ENCODE measurements at places on chromosomes 13 and 19. TPM values are rescaled to one million over a fixed set of nuclear protein-coding genes. Genes with fewer than 3 reads are reported as not detected.

DNA sequence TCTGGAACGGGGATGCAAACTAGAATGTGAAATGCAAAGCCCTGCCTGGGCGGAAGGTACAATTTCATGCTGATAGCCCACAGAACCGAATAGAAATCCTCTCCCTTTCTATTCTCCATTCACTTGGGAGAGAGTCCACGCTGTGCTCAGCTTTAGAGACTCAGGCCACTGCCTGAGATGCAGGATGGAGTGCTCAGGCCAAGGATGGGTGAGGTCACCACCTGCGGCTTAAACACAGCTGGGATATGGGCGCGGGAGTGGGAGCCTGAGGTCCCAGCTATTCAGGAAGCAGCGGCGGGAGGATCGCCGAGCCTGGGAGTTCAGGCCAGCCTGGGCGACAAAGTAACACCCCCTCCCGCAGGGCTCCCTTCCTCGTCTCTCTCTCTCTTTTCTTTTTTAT lies 446 bp upstream of the ZNF83 start:
- peak; percentile 69 for DNase-seq

GRCh38 chr13:67148161-67148571 lies 82.0 kb downstream of the PCDH9 start:
- DNase-seq = peak; percentile 68

GRCh38 chr13:97912139-97912535 lies 41.3 kb upstream of the IPO5 start:
- no peak for DNase-seq

- no peak for DNase-seq
Measured at GRCh38 chr13:33547035-33547434, 261.5 kb upstream of the STARD13 start.

- peak; percentile 54 for DNase-seq
Measured at GRCh38 chr19:40357640-40358039, 9.1 kb downstream of the PLD3 start.

DNA sequence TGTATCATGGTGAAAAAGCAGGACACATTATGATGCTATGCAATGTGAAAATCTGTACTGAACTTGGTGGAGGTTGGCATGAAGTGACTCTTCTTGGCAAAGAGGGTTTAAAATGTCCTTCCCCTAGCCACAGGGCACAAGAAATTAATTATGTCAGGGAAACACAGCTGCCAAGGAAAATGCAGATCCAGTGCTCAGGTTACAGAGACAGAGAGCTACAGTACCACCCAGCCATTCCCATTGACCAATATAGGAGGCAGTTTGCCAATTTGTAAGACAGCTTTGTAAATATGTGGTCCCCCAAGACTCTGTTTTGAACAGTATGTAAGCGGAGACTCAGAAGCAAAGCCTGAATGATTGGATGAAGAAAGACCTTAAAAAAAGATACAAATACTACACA lies 69.4 kb upstream of the KLF12 start:
- peak; percentile 47 for DNase-seq

DNA sequence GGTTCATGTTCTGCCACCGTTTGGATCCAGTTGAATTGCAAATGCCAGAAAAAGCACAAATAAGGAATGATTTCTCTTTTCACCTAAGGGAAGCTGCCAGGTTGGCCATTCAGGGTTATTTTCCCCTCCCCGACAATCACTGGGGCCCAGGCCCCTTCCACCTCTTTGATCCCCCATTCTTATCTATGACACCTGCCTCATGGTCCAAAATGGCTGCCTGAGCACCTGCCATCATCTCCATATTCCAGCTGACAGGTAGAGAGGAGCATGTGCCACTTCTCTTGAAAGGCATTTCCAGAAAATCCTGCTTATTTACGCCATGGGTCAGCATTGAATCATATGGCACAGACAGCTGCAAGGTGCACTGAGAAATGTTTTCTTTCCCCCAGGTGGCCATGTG lies 15.7 kb downstream of the PTPRS start:
- no peak for DNase-seq

- DNase-seq = no peak
Measured at GRCh38 chr19:35928507-35928906, 7.7 kb upstream of the LRFN3 start.

DNA sequence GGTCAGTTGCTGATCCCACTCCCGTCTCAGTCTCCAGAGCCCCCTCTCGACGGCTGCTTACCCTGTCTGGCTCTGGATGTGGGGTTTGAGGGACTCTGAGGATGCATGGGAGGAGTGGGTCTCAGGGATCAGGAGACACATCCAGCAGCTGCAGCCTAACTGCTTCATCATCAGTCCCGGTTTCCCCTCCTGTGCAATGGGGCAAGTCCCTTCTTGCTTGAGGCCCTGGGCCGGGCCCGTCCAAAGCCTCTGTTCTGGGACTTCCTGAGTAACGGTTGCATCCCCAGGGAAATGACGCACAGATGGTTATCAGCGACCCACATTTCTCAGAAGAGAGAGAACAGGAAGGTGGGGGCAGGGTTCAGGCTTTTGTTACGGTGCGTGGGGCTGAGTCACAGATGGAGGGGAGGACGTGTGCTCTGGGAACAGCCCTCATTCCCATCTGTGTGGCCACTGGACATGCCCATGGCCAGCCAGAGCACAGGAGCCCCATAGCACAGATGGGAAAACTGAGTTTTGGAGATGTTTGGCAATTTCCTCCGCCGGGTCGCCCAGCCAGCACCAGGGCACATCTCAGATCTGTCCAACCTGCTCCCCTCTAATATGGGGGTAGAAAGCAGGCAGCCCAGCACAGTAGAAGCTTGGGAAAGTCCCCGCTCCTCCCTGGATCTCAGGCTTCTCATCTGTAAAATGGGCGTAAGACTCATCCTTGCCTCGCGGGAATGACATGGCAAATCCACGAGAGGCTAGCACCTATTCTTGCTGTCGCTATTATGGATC lies 19.3 kb downstream of the GNA15 start:
- peak; percentile 99 for DNase-seq

- DNase-seq = no peak
Measured at GRCh38 chr19:32129141-32129540, 216.3 kb upstream of the ZNF507 start.

DNA sequence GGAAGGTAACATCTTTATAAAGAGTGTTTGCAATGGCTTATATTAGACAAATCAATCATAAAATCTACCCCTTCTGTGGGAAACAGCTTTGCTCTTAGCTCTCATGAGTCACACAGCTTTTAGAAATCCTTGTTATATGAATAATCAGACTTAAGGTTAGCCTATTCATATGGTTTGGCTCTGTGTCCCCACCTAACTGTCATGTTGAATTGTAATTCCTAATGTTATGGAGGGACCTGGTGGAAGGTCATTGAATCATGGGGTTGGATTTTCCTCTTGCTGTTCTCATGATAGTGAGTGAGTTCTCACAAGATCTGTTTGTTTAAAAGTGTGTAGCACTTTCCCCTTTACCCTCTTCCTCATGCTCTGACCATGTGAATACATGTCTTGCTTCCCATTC lies 704.2 kb upstream of the KLHL1 start:
- peak; percentile 75 for DNase-seq

DNA sequence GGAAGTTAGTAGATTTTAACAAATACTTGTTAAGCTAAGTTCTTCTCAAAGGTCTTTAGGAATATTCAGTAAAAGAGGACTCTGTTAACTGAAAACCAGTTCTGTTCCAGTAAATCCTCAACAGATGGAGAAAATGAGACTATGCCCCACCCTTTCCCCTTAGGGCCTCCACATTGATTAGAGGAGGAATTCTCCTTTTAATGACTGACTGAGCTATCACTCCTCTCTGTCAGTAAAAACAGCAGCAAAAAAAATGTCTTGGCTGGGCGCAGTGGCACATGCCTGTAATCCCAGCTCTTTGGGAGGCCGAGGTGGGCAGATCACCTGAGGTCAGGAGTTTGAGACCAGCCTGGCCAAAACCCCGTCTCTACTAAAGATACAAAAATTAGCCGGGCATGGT lies 50.1 kb downstream of the NLRP12 start:
- no peak for DNase-seq

DNA sequence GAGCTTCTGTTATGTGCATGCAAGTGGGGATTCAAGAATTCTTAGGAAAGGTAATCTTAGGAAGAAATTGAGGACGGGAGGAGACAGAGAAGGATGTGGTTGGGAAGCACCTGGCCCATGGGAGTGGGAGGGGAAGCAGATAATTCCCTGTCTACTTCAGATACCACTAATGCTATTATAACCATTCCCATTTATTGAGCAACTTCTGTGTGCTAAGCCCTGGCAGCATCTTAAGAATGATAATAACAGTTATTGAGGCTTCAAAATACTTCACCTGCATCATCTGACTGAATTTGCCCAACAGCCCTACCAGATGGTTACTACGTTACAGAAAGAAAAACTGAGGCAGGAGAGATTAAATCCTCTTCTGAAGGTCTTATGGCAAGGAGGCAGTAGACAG lies 1.4 kb downstream of the EPS8L1 start:
- DNase-seq = no peak

DNA sequence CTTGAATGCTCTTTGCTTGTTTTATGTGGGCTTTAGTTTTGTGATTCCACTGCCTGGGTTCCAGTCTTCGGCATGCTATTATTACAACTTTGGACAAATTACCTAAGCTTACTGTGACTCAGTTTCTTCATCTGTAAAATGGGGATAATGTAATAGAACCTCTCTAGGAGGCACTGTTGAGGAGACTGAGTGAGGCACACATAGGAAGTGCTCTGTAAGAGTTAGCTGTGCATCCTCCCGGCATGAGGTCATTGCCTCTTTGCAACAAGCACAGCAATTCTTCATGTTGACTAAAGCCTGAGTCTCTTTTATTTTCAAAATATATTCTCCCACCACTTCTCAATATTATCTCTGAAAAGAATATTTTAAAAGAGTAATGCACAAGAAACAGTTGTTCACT lies 227.4 kb downstream of the DLEU7 start:
- DNase-seq = peak; percentile 51

DNA sequence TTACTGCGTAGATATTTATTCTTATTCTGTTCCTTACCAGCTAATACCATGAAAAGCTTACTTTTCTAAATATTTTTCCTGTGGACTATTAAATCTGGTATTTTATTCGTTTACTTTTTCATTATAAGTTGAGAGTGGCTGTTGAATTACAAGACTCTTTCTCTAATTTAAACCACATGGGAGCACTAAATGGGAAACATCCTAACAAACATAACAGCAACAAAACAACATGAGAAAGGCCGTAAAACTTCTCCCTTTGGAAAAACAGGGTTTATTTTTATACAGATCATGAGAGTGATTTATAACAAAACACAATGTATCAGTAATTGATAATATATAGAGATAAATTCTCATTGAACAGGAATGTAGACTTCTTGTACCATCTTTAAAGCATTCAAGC lies 1592.1 kb downstream of the EFNB2 start:
- DNase-seq = no peak

DNA sequence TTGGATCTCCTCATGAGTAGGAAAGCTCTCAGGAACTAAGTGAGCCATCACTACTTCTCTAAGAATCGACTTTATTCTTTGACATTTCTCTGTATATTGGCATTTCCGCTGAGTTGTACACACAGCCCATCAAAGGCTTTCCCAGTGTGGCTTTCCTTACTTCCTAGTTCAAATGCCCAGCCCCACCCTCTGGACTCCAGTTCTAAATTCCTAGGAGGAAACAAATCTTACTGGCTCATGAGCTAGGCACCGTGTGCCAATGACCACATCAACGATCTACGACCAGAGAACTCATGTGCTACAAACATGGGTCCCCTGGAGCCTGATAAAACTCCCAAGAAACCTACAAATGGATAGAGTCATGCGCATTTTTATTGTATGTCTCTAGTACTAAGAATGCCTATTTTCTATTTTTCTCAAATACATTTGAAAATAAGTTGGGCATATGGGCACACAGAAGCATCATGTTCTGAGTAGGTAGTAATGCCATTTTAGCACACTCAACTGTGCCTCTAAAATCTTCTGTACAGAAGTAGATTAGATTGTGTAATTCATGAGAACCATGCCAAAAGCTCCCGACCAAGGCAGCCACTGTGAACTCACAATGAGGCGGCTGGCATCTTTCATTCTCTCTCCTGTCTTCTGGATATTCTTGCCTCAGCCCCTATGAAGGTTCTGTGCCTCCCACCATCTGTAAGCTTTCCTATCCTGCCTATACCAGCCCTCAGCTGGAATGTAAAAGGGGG lies 10.5 kb upstream of the RAP2A start:
- no peak for DNase-seq

GRCh38 chr19:46746281-46747057 lies at the start of gene STRN4:
Gene STRN4, minus strand, starts transcription at chr19:46746450. Its CDS starts 20 bp downstream, at chr19:46746430.
- DNase-seq = no peak

DNA sequence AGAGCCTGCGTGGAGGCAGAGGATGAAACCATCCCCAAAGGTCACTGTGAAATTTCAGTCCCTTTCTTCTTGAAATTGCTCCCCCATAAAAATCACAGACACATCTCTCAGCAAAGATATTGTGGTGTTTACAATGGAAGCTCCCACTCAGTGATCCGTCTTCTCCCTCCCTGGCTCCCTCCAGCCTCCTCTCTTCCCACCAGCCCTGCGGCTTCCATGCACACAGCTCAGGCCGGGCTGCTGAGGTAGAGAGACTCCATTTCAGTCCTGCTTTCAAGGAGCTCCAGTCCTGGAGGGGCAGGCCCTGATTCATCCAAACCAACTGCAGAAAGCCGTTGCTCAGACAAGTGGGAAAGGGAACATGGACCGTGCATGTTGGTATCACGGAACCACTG lies 24.0 kb upstream of the MIER2 start:
- no peak for DNase-seq

Gene STX10
- polyA plus RNA-seq = 82.0 TPM

Gene KANK3
- polyA plus RNA-seq = 0.07 TPM

Gene LENG9
- 0.94 TPM for polyA plus RNA-seq

Gene GPR12
- polyA plus RNA-seq = not detected

Gene LIN7B
- 9.9 TPM for polyA plus RNA-seq

Gene IZUMO2
- not detected for polyA plus RNA-seq

Gene HIPK4
- 0.12 TPM for polyA plus RNA-seq

Gene RYR1
- polyA plus RNA-seq = 0.03 TPM

Gene SIGLEC12
- not detected for polyA plus RNA-seq

Gene CBARP
- 3.9 TPM for polyA plus RNA-seq

Gene MBD3L3
- not detected for polyA plus RNA-seq

Data from IMR-90 (cell line).